Ovary (tissue), 10 donors: ENCODE measurements at places on chromosomes 1 and 21.

GRCh38 chr1:236083650-236084385 lies 18.9 kb upstream of the NID1 start:
- H3K4me3 ChIP-seq, result no peak overlapping the region
- DNase-seq, result no peak
- no peaks in the 10 kb centered on the region for H3K4me1 ChIP-seq
- no peaks in the 10 kb centered on the region for H3K27me3 ChIP-seq
- no peaks in the 10 kb centered on the region for H3K36me3 ChIP-seq

GRCh38 chr21:28419811-28420210 lies 572.9 kb downstream of the LTN1 start:
- H3K27me3 ChIP-seq, result no peaks in the 10 kb centered on the region
- no peak for DNase-seq
- no peak overlapping the region for H3K4me3 ChIP-seq
- H3K27ac ChIP-seq, result no peak overlapping the region
- peaks cover 2% of the 10 kb centered on the region for H3K4me1 ChIP-seq

DNA sequence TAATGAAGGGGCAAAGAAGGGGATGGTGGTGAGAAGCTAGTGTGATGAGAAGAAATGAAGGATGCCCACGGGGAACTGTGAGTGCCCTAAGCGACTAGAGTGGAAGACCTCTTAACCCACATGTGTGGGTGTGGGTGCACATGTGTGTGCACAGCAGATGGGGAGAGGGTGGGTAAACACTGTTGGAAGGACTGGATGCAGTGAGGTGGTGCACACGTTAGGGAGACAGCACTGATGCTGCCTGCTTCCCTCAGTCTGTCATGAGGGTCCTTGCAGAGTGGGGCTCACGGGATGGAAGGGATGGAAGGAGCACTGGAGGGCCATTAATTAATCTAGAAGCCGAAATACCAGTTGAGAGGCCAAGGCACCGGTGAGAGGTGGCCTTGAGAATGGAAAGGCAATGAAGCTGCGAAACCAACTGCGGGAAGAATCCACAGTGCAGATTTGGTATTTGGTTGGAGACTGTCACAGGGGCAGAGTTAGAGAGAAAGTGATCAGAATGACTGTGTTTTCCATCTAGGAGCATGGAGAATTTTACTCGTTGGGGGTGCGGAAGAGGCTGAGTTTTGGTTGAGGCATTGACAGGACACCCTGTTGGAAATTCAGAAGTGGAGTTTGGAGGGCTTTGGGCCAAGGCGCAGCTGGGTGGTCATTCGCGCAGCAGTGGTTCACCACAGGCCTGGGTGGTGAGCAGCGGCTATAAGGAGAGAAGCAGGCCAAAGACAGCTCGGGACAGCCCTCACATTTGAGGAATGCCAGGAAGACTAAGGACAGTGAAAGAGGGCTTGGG lies 15.8 kb downstream of the RCSD1 start:
- no peak for DNase-seq
- H3K4me1 ChIP-seq, result no peaks in the 10 kb centered on the region
- no peak overlapping the region for H3K4me3 ChIP-seq

- H3K27me3 ChIP-seq, result no peaks in the 10 kb centered on the region
- no peak within 1 kb of the TSS for H3K27ac ChIP-seq
- peaks cover 4% of the 10 kb centered on the region for H3K4me1 ChIP-seq
- no peak within 1 kb of the TSS for H3K4me3 ChIP-seq
- H3K36me3 ChIP-seq, result no peaks in the 10 kb centered on the region
These were observed at the start of gene BGLAP for GRCh38 chr1:156241926-156242325. Gene BGLAP (plus strand): TSS chr1:156242184. CDS start chr1:156242232, 48 bp downstream.

DNA sequence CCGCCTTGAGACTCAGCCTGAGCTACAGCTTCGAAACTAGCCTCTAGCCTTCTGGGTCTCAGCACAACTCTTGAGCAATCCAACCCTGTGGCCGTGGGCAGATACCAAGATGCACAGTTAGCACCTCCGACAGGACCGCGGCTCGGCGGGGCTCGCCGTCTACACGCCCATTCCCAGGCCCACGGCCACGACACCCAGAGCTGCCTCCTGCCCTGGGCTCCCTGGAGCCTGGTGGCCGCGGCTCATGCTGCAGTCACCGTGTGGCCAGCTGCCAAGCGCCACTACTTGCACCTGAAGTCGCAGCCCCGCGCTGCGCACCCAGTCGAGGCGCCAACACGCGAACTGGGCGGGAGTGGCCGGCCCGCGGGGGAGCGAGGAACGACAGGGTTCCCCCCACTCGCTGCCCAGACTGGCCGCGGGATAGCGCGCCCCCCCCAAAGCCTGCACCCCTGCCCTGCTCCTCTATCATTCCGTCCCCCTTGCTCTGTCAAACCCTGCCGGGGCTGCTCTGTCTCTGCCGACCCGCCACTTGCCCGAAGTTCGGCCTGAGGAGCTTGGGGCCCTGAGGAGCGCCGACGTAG lies 729 bp upstream of the CDCA8 start:
- DNase-seq, result peak; percentile 75
- peak overlapping the region; percentile 26 for H3K27ac ChIP-seq

GRCh38 chr1:17233675-17234320 lies 15.1 kb upstream of the PADI3 start:
- no peak overlapping the region for H3K27ac ChIP-seq
- H3K4me1 ChIP-seq, result no peaks in the 10 kb centered on the region
- no peaks in the 10 kb centered on the region for H3K27me3 ChIP-seq
- no peaks in the 10 kb centered on the region for H3K36me3 ChIP-seq

DNA sequence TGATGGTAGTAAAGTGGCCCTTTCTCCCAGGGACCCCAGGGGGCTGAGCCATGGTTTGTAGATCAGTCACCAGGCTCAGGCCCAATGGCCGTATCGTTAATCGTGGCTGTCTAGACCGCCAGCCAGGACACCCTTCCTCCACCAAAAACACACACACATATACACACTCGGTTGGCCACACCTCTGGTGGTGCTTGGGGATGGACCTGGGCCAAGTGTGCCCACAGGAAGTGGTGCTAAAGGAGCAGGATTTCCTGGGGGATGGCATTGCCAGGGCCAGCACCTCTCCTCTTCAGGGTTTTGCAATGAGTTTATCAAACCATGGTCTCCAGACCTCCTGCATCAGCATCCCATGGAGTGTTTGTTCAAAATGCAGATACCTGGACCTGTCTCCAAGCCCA lies 36.2 kb downstream of the CITED4 start:
- H3K4me3 ChIP-seq, result no peak overlapping the region
- no peak overlapping the region for H3K27ac ChIP-seq
- no peaks in the 10 kb centered on the region for H3K36me3 ChIP-seq
- no peaks in the 10 kb centered on the region for H3K4me1 ChIP-seq

DNA sequence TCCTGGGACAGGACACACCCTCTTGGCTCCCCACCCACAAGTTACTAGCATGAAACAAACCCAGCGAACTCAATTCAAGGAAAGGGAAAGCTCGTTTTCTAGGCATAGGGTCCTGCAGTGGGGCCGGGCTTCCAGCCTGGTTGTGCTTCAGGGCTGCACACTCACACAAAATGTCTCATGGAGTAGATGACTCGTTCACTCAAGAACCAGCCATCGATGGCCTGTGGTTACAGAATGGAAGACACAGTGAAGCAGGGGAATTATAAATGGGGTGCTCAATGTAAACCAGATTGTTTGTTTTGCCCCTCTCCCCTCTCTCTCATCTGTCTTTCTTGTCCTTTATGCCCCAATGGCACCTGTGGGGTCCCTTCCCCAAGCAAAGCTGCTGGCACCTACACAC lies 56.0 kb upstream of the COX20 start:
- no peak overlapping the region for H3K4me3 ChIP-seq
- no peaks in the 10 kb centered on the region for H3K4me1 ChIP-seq
- H3K27ac ChIP-seq, result no peak overlapping the region
- no peak for DNase-seq
- no peaks in the 10 kb centered on the region for H3K27me3 ChIP-seq
- no peaks in the 10 kb centered on the region for H3K36me3 ChIP-seq

GRCh38 chr1:173253046-173253445 lies 45.9 kb upstream of the TNFSF4 start:
- H3K4me3 ChIP-seq, result no peak overlapping the region
- no peaks in the 10 kb centered on the region for H3K27me3 ChIP-seq
- no peak for DNase-seq
- H3K27ac ChIP-seq, result no peak overlapping the region
- no peaks in the 10 kb centered on the region for H3K4me1 ChIP-seq

DNA sequence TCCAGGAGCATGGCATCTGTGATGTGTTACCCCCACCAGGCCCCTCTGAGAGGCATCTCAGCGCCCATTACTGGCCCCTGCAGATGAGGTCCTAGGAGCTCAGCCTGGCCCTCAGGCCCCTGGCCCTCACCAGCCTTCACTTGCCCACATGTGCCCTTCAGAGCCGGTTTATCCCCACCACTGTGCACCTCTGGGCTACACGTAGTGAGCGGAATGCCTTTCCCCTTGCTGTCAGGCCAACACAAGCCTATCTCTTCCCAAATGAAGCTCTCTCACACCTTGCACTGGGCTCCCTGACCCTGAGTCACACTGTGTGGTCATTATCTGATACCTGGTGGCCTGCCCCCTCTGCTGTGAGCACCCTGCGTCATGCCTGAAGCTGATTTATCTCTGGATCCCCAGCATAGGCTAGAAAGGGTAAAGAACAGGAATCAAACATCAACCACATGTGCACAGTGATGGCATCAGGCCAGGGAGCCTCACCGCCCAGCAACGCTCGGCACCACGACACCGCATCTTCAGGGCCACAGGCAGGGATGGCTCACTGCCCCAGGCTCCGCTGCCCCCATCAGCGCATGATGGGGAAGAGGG lies 49.1 kb downstream of the GLIS1 start:
- no peaks in the 10 kb centered on the region for H3K36me3 ChIP-seq
- H3K4me3 ChIP-seq, result no peak overlapping the region
- no peaks in the 10 kb centered on the region for H3K4me1 ChIP-seq
- H3K27me3 ChIP-seq, result no peaks in the 10 kb centered on the region
- DNase-seq, result no peak
- no peak overlapping the region for H3K27ac ChIP-seq

- no peak for DNase-seq
- H3K4me1 ChIP-seq, result no peaks in the 10 kb centered on the region
- no peak overlapping the region for H3K27ac ChIP-seq
- H3K4me3 ChIP-seq, result no peak overlapping the region
- no peaks in the 10 kb centered on the region for H3K36me3 ChIP-seq
- no peaks in the 10 kb centered on the region for H3K27me3 ChIP-seq
These were observed 103.6 kb downstream of the SCMH1 start for GRCh38 chr1:41138549-41138948.

DNA sequence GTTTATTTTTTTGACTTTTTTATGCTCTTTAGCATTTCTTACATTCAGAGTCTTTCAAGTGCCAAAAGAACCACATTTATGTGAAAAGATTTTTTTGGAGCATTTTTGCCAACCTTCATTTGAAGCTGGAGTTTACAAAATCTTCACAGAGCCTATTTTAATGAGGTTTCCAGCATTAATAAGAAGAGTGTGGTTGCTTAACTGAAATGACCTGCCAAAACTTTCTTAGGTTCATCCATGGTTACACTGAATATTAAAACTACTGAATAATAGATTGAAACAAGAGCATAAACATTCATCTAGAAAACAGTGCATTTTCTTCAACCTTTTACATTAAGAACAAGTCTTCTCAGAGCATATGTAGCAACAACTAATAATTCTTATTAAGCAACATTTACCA lies 672.3 kb upstream of the CXADR start:
- no peak for DNase-seq
- H3K4me1 ChIP-seq, result peaks cover 7% of the 10 kb centered on the region
- H3K27ac ChIP-seq, result no peak overlapping the region
- no peak overlapping the region for H3K4me3 ChIP-seq
- no peaks in the 10 kb centered on the region for H3K36me3 ChIP-seq
- H3K27me3 ChIP-seq, result no peaks in the 10 kb centered on the region

DNA sequence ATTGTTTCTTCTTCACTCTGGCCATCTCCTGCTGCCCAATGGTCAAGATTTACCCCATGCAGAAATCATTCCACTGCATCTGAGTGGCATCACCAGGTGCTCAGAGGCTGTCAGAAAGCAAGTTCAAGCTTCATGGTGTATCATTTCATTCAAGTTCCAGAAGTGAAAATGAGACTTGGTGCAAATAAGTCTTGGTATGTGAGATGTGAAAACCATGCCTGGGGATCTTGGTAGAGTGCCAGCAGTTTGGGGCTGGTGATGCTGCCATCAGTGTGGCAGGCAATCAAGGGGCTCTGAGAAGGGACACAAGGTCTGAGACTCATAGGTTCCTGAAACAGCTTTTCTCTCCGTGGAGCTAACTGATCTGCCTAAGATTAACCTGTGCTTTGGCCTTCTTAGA lies 52.0 kb downstream of the CD2 start:
- no peak overlapping the region for H3K27ac ChIP-seq
- DNase-seq, result no peak
- no peaks in the 10 kb centered on the region for H3K27me3 ChIP-seq
- H3K4me1 ChIP-seq, result no peaks in the 10 kb centered on the region

GRCh38 chr1:197619008-197619640 lies 156.2 kb downstream of the DENND1B start:
- no peaks in the 10 kb centered on the region for H3K27me3 ChIP-seq
- no peak overlapping the region for H3K27ac ChIP-seq
- H3K4me3 ChIP-seq, result no peak overlapping the region
- no peaks in the 10 kb centered on the region for H3K36me3 ChIP-seq

- H3K4me3 ChIP-seq, result no peak overlapping the region
These were observed 98.0 kb upstream of the C1orf105 start for GRCh38 chr1:172322219-172323061.

DNA sequence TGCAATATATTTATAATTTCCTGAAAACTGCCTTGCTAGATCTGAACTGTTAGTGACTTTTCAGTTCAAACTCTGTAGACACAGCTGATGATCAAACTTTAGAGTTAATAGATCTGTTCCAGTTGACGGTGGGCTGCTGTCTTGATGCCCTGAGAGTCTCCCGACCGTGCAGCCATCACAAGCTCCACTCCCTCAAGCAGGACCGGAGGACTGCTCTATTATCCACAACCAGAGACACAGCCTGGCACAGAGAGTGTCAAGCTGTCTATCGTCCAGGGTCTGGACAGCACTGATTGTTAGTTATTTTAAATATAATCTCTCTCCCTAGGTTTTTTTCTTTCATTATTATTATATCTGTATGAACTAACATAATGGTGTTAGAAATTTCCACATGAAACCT lies 8.0 kb downstream of the CHODL start:
- no peak for DNase-seq
- H3K4me3 ChIP-seq, result no peak overlapping the region
- H3K36me3 ChIP-seq, result no peaks in the 10 kb centered on the region
- H3K27ac ChIP-seq, result no peak overlapping the region

DNA sequence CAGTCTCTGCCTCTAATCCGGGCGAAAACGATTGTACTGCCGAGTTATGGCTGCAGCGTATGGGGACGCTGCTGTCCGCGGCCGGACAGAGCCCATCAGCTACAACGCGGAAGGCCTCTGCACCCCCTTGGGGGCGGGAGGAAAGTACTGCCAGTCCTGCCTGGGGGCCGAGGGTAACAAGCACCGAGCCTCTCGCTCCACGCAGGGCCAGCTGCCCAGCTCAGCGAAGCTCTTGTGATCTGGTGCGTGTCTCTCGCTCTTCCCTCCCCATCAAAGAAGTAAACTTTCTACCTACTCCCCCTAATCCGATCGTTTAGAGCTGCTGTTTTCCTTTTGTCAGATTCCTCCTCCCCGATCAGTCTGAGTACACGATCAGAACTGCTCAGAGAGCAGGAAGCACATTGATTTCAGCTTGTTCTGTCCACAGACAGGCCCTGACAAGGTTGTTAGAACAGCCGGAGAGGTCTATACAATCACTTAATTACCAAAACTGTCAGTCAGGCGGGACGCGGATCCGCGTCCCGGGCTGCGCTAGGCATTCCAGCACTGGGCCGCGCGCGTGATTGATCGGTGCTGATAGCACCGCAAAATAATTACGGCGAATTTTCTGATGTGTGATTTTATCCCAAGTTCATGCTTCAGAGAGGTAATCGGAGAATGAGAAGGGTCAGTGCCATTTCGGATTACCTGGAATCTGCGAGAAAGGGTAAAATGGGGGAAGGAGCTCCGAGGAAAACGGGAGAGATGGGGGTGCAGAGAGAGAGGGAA lies 8.7 kb upstream of the BARHL2 start:
- DNase-seq, result no peak
- no peak overlapping the region for H3K4me3 ChIP-seq
- H3K27ac ChIP-seq, result no peak overlapping the region
- H3K36me3 ChIP-seq, result no peaks in the 10 kb centered on the region
- peaks cover 12% of the 10 kb centered on the region for H3K4me1 ChIP-seq
